ENCODE measurements at places on chromosomes 2 and 18.

DNA sequence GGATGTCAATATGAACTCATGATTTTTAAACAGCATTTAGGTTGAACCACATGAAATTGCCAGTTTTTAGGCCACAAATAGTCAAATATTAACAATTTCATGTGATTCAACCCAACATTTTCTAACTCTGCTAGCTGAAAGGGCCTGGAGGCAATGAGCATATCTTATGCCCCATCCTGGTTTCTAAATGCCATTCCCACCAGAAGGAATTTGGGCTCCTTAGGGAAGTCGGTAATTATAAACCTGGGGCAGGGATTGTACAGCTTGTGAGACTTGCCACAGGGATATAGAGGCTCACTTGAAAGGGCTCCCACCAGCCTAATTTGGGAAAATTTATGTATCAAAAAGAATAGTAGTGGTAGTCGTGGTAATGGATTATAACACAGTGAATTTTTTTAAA lies 178.4 kb upstream of the ALPP start:
- no peak for DNase-seq

- no peak for DNase-seq
These were observed 11.6 kb downstream of the TRPM8 start for GRCh38 chr2:233928594-233929351.

DNA sequence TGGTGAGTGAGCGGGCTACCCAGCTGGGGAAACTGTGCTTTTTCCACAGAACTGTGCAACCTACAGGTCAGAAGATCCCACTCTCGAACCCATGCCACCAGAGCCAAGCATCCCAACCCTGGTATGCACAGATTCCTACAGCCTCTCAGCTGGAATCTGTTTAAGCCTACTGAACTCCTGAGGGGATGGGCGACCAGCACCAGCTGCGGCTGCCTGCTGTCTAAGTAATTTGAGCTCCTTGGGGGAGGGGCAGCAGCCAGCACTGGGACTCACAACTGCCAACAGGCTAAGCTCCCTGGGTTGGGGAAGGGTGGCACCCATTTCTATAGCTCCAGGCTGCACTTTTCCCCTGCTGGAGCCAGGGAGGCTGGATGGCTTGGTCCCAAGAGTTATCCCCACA lies 11.8 kb downstream of the CYP27C1 start:
- DNase-seq, result no peak

GRCh38 chr2:157312866-157313486 lies 12.6 kb downstream of the ERMN start:
- DNase-seq, result no peak

GRCh38 chr2:85607268-85608215 lies 4.3 kb downstream of the C2orf68 start:
- no peak for DNase-seq

DNA sequence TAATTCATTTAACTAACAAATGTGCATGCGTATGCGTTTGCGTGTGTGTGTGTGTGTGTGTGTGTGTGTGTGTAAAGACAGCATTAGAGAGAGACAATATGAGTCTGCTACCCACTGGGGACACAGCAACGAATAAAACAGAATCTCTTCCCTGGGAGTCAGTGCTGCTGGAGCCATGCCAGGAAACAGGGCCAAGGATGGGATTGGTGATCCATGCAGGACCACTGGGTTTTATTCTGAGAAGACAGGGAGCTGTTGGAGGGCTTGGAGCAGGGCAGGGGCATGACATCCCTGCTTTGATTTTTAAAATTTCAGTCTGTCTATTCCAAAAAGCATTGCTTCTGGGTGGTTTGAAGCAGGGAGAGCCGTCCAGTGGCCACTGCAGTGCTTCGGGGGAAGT lies 62.9 kb downstream of the PDCL3 start:
- no peak for DNase-seq

- no peak for DNase-seq
These were observed 74.4 kb downstream of the RTN4 start for GRCh38 chr2:54975598-54976492.

GRCh38 chr2:147173798-147174197 lies 671.0 kb upstream of the ACVR2A start:
- no peak for DNase-seq

DNA sequence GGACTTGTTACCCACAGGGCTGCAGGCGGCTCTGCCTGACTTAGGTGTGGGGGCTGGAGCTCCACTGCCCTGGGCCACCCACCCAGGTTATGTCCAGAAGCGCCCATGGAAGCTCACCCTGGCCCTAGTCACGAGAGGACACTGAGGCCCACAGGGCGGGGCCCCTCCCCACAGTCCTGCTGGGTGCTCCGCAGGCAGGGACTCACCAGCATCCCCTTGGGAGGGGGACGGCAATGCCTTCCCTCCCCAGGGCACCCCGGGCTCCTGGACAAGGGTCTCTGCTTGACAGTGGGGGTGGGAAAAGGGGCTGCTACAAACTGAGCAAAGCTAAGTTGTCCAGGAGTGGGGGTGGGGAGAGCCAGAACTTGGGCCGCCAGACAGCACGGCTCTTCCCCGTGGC lies 60.5 kb downstream of the AQP12A start:
- DNase-seq, result no peak

GRCh38 chr2:156625360-156626170 lies 189.4 kb downstream of the GPD2 start:
- no peak for DNase-seq

DNA sequence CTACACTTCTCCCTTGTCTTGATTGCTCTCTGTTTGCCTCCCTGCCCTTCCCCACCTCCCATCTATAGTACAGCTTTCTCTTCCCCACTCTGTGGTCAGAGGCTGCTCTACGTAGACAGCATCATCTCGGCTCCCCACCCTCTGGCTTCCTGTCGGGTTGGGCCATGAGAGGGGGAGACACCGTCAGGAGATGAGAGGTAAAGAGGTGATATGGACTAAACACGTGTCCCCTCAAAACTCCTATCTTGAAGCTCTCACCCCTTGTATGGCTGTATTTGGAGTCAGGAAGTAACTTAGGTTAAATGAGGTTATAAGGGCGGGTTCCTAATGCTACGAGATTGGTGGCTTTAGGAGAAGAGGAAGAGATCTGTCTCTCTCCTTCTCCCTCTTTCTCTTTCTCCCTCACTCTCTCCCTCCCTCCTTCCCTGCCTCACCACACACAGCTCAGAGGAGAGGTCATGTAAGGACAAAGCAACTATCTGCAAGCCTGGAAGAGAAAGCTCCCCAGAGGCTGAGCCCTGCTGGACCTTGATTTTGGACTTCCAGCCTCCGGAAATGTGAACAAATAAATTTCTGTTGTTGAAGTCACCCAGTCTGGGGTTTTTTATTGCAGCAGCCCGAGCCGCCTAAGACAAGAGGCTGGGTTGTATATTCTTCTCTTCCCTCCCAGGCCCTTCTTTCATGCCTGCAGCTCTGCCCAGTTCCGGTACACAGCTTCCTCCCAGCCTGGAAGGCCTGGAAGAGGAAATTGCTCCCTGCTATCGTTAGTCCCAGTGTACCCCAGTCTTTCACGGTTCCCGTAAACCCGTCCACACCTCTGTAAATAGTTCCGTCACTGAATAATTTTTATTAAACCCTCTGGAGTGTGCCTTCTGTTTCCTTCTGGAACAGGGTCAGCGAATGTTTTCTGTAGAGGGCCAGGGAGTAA lies 138.0 kb downstream of the AKAIN1 start:
- peak; percentile 12 for DNase-seq

DNA sequence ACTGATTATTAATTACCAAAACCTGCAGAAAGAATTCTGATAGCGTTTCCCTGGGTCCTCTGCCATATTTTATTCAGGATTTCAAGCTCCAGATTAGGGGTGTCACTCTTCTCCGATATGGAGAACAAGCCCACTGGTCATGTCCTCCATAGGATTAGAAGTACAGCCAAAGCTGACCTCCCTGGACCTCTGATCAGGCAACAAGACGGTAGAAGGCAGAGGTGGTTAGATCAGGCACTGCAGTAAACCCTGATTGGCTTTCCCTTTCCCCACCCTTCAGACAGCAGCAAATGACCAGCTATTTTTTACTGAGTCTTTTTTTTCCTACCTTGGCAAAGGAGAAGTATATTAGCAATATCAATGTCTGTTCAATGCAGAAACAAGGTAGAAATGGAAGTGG lies 37.7 kb downstream of the SPC25 start:
- DNase-seq, result no peak

DNA sequence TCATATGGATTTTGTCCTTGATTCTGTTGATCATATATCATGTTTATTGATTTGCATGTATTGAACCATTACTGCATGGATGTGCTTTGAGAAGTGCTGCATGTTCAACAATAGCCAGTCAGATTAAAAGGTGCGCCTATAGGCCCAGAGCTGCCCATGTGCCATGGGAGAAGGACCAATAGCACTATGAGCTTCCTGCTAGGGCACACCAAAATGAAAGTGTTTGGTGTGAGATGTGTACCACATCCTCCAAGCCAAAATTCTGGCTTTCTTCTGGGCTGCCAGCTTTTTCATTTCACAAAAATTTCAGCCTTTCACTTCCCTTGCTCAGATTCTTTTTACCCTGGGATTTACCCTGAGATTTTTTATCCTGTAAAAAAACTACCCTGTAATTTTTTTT lies 34.8 kb upstream of the MMADHC start:
- no peak for DNase-seq

DNA sequence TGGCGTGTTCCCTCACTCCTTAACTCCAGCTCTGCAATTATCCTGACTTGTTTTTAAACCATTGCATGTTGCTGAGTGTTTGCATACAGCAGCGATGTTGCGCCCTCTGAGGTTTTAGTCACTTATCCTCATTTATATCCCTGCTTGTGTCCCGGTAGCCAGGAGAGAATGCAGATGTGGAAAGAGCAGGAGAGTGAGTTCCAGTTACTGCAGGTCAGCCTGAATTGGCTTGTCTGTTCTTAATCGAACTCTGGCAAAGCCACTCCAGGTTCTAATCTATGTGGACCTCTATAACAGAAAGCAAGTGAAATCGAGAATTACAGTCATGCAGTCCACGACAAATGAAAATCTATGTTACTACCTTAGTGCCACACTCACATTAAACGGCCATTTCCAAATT lies 295.1 kb upstream of the REV1 start:
- DNase-seq, result no peak

DNA sequence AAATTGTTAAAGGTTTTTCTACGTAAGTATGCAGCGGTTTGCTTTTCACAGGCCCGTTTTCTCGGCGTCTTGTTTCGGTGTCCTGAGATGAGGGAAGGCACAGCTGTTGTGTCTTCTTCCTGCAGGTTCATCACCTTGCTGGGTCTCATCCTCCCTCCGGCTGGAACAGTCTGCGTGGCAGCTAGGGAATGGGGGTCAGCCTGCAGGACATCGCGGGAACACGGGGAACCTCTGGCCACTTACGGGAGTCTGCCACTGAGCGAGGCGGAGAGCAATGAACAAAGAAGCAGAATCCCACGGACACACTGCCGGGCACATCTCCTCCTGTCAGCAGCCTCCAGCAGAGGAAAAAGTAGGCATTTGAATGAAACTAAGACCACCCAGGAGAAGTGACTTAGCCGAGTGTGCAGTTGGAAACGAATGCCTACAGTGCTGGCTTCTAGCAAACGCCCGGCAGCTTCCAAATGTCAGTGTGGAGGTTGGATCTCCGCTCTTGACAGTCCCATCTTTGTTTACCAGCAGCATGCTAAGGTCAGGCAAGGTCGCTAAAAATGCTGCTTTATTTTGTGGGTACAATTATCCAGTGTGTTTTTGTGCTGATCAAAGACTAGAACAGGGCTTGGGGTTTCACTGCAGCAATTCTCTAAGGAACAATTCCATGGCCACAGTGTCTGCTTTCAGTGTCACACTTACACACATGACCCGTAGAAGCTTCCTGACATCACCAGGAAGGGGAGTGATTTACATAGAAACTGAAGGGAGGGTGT lies 109.8 kb upstream of the SEC11C start:
- no peak for DNase-seq

DNA sequence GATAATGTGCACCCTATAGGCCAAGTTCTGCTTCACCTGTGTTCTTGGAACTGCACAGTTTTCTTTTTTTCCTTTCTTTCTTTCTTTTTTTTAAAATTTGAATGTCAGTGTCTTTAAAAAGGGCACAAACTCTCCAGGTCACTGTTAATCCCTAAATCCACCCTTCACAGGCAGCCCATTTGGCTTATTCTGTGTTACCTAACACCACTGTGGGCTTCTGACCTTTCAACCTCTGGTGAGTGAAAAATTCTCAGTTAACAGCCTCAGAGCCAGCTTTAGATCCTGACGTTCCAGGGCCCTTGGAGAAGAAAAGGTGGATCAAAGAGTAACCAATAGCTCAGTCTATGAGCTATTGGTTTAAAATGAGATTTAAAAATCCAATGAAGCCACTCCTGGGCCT lies 6.8 kb upstream of the CETN1 start:
- no peak for DNase-seq

DNA sequence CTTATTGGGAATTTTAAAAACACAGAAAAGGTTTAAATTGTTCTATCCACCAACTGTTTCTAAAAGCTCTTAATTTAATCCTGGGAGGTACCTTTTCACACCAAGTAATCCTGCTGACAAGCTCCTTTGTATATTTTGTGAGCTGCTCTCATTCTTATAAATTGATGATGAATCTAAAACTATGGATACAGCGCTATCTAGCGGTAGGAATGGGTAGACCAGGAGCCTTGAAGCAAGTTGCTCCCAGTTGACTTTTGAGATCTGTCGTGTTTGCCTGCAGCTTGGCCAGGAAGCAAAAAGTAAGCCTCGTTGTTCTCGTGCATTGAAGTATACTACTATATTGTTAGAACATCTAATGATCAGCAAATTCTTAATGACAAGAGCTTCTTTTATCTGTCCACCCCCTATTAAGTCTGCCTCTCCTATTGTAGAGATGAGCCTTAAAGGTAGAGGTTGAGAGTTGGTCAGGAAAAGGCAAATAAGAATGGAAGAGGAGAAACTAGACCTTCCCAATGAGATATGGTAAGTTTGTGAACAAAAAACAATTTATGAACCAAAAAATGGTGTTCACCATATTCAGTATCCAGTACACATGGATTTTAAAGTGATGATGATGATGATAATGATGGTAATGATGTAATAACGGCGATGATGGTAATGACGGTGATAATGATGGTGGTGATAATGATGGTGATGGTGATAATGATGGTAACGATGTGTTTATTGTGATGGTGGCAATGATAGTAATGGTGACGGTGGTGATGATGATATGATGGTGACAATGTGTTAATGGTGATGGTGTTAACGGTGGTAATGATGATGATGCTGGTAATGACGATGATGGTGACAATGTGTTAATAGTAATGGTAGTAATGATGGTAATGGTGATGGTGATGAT lies 212.1 kb upstream of the NCKAP5 start:
- no peak for DNase-seq

DNA sequence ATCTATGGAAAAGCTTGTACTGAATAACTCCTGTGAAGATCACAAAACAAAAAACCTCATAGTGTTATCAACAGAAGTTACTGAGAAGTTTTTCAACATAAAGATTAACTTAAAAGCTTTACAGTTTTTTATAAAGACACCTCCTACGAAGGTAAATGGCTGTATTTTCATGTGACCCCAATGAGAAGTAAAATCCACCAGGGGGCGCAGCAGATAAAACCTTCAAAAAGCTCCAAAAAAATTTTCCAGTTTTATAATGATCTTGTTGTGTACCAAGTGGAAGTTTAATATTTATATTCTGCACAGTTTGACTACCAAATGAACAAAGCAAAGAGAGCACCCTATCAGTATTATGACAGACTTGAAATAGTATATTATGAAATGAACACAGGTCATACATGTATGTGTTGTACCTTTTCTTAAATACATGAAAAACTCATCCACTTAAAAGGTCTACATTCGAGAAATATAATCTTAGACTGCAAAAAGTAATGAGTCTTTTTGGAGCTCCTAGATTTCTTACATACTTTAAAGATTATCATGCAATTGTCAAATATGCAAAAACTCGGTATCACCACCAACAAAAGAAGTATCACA lies 38.5 kb downstream of the PNO1 start:
- no peak for DNase-seq

Measured in activated CD4-positive, alpha-beta T cell treated with anti-CD3 and anti-CD28 coated beads for 4 hours (primary cell).